ENCODE measurements at places on chromosomes 1 and 21. TPM values are rescaled to one million over a fixed set of nuclear protein-coding genes. Genes with fewer than 3 reads are reported as not detected.

DNA sequence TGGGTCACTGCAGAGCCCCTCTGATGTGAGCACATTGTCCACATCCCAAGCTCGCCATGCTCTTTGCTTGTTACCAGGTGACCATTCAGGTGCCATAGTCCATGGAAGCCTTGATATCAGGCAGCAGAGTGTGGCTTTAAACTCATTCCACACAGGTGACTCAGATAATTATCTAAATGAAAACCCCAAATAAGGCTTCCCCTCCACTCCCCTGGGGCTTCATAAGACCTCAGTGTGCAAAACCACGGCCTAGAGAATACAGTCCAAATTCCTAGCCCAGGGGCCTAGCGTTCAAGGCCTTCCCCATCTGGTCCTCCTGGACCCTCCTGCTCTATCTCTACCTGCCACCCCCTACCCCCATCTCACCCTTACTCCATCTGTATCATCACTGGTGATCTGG, 97.1 kb downstream of the ARHGEF10L start:
- DNase-seq: peak; percentile 65

GRCh38 chr1:205783433-205783795, 8.1 kb upstream of the RAB29 start:
- DNase-seq: no peak

DNA sequence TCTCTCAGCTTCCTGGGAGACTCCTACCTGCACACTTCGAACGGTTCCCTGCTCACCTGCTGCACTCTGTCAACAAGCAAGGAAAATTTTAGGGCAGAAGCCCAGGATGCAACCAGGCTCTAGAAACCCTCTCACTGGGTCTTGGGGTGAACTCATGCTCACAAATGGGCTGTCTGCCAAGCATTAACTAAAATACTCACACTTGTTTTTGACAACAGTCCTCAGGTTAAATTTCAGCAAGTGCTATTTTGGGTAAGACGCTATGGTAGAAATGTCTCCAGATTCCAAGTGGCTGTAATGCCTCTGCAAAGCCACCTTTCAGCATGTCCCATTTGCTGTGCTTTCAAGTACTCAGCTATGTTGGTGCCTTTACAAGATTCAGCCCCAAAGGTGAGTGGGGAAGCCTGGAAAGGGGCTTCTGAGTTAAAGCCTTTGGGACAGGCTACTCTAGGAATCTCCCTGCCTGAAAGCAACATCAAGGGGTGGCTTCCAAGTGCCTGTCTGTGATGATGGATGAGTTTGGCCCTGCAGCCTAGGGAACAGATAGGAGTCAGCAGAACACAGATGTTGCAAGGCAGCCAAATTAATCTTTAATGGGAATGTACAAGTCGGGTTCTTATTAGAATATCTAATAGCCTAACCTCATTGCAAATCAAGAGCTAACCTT, 211.9 kb upstream of the SPAG17 start:
- no peak for DNase-seq

- no peak for DNase-seq
Measured at GRCh38 chr21:42475526-42476387, 20.3 kb downstream of the RSPH1 start.

DNA sequence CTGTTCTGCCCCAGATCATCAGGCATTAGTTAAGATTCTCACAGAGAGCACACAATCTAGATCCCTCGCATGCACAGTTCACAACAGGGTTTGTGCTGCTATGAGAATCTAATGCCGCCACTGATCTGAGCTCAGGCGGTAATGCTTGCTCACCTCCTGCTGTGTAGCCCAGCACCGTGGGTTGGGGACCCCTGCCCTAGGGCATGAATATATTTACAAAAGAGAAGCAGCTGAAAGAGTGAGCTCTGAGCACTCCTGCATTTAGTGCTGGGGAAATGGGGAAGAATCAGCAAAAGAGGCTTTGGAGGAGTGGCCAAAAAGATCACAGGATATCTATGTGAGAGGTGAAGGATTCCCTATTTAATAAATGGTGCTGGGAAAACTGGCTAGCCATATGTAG, 5.6 kb downstream of the CFAP57 start:
- no peak for DNase-seq

DNA sequence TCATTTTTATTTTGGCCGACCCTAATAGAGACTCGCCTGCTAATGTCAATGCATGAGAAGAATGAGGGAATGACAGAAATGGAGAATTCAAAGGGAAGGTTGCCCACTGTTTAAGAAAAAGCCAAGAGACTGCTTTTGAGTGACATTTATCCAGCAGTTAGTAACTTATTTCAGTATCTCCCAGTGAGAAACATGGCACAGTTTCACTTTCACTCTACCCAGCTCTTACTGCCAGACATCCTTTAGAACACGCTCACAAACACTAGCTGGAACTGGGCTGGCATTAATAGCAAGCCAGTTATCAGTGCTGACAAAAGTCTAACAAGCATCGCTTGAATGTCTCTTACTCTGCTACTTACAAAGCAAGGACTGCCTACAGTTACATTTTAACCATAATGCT, 8.5 kb downstream of the GGPS1 start:
- DNase-seq: peak; percentile 11

DNA sequence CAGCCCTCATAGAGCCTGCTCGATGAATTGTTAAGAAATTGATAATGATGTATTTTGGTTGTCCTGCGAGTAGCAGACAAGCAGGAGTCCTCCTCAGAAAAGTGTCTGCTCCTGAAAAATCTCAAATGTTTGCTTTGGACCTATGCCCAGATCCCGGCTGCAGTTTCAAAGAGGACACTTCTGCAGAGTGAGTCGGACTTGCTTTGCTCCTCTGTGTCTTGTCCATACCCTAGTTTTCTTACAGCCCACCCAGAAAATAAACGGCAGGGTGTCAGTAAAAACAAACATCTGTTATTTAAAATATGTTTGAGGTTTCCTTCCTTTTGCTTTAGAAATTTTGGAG, 2.8 kb downstream of the S100A10 start:
- peak; percentile 78 for DNase-seq

- DNase-seq: no peak
Measured at GRCh38 chr21:39041816-39042215, 141.4 kb downstream of the PSMG1 start.

DNA sequence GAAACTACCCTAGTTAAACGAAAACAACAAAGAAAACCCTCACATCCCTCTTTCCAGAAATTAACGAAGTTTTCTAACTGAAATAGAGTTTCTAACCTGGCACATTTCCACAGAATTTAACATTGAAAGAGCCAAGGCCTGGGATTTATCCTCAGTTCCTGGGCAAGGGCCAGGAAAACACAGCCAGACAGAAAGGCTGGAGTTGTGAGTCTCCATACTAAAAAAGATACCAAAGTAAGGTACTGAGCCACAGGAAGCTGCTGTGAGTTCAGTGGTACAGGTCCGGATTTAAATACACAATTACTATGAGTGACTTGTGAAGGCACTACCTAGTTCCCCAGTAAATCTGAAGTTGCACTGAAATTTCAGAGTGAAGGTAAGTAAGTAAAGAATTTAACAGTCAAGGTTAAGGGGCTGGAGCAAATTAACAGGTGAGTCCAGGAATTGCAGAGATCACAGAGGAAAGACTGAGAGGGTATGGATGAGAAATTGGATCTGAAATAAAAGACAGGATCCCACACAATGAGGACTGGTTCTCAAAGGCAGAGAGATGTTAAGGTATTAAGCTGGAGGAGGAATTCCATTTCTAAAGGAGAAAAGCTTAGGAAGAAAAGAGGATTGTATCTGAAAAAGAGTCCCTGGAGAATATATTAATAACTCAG, 905 bp downstream of the LIX1L start:
- DNase-seq: peak; percentile 12

- no peak for DNase-seq
Measured at GRCh38 chr1:87760654-87761053, 432.0 kb downstream of the LMO4 start.

GRCh38 chr21:27639286-27639685, 672.4 kb upstream of the ADAMTS5 start:
- no peak for DNase-seq

DNA sequence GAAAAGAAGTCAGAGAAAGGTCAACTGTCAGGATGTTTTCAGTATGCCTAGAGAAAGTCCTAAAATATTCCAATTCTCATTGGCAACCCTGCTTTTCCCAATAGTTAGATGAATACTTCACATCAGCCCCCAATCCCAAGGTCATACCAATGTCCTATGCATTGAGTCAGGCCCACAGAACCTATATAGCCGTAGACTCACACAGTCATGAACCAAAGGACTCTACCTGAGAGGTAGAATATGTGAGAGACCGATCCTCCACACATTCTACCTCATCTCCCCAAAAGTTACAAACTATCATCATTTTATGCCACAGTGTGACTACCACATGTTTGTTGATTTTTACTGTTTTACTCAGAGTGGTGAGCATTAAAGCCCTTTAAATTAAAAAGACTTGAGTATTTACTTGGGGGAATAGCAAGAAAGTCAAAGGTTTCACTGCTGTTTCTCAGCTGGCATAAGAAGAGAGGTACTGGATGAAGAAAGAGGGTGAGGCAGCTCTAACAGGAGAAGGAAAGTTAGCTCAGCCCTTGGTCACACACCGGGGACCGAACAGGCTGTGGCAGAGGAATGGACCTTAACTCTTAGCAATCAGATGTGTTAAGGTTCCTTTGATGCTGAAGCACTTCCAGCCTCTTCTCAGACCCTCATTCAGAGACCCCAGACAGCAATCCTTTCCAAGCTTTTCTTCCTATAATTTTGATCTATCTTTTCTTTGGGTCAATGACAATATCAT, 937 bp downstream of the CD48 start:
- no peak for DNase-seq

The FALEC gene
- total RNA-seq: not detected

The KRTAP13-2 gene
- total RNA-seq: not detected

The SMG5 gene
- total RNA-seq: 66.1 TPM

The SLC37A1 gene
- not detected for total RNA-seq

The COL6A2 gene
- total RNA-seq: 452 TPM

The KMO gene
- total RNA-seq: not detected
